ENCODE measurements at places on chromosomes 7 and 10.

DNA sequence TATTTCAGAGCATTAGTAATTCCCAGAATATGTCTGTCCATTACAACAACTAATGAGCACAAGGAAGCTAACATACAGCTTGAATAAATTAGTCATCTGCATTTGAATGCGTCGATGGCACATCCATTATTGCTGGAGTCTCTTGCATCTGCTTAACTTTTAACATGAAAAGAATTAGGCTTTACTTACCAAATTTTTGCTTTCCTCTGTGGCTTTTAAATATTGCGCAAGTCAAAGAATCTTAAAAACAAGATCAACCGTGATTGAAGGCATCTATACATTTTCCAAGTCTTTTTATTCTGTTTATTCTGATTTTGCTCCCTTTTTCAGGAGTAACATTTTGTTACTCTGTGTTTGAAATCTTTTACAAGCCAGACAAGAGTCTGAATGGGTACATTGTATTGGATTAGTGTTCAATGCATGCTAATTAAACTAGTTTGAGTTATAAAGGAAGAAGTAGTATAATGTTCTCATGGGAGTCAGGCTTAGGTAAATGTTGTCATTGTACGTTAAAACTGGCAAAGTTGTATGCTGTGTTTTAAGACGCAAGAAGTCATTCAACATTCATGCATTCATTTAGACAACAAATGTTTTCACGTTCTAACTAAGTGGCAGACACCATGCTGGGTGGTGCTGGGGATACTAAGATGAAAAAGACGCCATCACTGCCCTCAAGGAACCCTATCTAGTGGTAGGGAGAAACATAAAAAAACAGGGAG, 4.0 kb upstream of the CACNB2 start:
- no peak for DNase-seq

- no peak for DNase-seq
These were observed 201.9 kb downstream of the MYOF start for GRCh38 chr10:93280121-93280698.

GRCh38 chr10:29056729-29057128, 232.1 kb upstream of the LYZL1 start:
- no peak for DNase-seq

GRCh38 chr7:125033506-125033905, 103.9 kb upstream of the POT1 start:
- no peak for DNase-seq

- no peak for DNase-seq
These were observed 22.5 kb upstream of the MMP21 start for GRCh38 chr10:125797994-125798662.

GRCh38 chr7:116809636-116810266, 52.6 kb upstream of the CAPZA2 start:
- DNase-seq = no peak

GRCh38 chr10:46282842-46283574, 3.8 kb upstream of the ANTXRL start:
- DNase-seq = peak; percentile 50

Data from D721Med (cell line).